Effector memory CD8-positive, alpha-beta T cell (primary cell): ENCODE measurements at places on chromosomes 16 and 17.

- DNase-seq = no peak
Measured at GRCh38 chr17:81348097-81349055, 46.9 kb upstream of the BAHCC1 start.

- no peak for DNase-seq
Measured at GRCh38 chr17:18280766-18281371, 20.4 kb downstream of the MIEF2 start.

DNA sequence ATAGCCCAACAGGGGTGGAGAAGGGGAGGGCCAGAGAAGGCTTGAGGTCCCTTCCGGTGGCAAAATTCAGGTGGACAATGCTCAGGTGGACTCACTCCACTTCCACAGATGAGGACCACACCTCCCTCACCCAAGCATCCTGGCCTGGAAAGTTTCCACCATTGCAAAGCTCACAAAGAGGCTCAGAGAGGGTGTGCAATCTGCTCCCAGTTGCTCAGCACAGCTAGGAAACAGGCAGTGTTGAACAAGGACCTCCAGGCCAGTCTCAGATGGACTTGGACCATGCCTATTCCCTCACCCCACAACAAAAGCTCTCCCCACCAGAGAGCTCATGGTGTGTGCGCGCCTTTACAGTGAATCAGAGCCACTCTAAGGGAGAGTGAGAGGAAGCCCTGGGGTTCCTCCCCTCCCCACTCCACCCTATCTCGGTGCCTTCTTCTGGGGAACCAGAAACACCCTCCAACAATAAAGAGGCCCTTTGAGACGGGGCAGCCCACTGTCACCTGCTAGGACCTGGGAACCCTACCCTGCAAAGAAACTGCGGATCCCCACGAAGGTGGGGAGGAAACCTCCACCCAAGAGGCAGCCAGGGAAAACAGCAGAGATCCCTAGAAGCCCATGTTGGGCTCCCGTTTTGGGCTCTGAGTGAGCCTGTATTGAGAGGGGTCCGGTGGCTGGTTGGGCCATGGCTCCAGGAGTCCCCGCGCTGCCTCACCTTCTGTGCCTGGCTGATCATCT lies 1.6 kb downstream of the FAM83G start:
- DNase-seq = no peak

DNA sequence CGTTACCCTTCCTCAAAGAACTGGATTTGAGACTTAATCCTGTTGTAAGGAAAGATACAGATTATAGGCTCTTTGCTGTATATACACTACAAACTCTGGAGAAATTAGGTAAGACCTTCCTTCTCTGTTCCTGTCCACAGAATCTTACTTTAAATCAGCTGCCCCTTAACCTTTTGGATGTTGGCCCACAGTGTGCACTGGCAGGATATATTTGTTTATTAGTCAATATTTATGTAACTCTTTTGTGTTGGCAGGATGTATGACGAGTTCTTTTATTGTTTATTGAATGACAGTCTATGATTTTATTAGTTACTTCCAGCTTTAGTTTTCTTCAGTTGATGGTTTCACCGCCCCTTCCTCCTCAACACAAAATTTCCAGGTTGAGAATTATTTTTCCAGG lies 19.7 kb downstream of the LRRC36 start:
- no peak for DNase-seq

DNA sequence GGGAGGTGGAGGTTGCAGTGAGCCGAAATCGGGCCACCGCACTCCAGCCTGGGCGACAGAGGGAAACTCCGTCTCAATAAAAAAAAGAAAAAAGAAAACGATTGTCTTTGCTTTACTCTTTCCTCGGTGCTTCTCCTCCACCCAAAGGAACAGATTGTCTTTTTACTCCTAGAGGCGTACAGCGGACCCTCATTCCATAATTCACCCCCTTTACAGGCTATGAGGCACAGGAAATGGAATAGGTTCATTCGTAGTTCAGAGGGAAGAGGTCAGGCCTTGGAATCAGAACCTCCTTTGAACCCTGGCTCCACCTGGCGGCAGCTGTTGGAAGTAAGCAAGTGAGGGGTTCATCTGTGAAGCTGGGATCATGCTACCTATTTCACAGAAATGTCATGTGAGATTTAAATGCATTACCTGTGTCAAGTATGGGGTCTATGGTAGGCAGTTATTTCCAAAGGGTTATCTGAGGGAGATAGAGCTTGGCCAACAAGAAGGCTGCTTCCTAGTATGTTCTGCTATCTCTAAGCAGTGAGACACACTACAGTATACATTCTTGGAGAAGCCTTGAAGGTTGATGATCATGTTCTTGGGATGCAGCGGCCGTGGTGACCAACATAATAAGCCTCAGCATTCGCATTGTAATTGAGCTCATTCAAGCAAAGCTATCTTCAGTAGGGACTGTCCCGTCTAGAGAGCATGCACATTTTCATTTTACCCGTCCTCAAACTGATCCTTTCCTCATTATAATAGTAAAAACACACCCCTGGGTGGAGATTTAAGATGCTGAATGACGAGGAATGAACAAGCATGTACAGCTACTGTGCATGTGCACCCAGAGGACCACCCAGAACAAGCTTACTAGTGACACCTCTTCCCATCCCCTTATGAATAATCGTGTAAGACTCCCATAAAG lies 18.7 kb upstream of the ZNF689 start:
- DNase-seq = peak; percentile 80

DNA sequence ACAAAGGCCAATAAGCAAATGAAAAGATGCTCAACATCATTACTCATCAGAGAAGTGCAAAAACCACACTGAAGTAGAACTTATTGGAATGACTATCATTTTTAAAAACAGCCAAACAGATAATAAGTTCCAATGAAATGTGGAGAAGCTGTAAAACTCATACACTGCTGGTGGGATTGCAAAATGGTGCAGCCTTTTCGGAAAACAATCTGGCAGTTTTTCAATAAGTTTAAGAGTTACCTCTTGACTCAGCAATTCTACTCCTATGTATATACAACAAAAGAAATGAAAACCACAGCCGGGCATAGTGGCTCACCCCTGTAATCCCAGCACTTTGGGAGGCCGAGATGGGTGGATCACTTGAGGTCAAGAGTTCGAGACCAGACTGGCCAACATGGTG lies 49.3 kb downstream of the AKAP10 start:
- no peak for DNase-seq

DNA sequence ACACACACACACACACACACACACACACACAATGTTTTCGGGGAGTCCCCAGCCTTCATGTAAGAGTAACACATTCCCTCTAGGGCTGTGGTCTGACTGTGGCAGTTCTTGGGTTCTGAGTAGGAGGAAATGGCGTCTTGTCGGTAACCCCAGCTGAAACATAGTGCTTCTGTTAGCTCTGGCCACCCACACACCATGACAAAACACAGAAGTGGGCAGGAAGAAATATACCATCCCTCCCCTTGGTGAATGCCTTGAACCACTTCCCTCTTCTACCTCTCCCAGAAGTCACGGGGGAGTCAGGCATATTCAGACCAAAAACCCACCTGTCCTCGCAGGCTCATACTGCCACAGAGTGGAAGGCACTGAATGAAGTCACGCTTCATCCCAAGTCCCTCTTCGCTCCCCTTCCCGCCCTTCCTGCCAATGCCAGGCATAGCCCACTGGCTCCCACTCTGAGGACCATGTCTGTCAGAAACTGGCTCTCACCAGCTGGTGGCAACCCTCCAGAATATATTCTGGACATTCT lies 11.5 kb downstream of the SLC35B1 start:
- DNase-seq = peak; percentile 65

DNA sequence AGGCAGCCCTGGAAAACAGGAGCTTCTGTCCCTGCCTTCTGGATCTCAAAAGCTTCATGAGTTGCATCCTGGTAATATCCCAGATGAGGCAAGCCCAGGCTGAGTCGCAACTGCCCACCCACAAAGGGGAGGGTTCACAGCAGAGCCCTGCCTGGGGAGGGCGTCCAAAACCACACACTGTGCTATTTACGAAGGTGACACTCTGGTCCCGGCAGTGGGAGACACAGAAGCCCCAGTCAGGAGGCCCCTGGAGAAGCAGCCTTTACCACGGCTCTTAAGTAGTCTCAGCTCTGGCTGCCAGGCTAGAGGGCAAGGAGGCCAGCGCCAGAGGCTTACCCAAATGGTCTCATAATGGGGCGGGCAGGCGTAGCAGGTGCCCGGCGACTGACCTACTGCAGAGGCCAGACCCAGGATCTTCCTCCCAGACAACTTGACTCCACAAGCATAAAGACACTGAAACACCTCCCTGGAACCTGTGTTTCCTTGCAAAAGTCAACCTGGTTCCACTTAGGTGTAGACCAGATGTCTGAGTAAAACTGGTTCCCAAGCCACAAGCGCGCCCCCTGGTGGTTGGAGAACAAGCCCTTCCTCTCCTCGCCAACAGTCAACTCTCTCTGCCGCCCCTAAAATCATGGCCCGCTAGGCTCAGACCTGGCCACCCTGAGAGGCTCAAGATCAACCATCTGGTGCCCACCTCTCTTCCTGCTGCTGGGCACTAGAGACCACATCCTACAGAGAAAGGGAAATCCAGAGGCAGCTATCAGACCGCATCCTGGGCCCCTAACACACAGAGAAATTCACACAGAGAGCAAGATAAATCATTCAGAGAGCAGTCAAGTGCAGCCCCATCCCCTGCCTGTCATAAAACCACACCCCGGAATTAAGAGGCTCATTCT lies 5.2 kb downstream of the AXIN2 start:
- DNase-seq = peak; percentile 87

DNA sequence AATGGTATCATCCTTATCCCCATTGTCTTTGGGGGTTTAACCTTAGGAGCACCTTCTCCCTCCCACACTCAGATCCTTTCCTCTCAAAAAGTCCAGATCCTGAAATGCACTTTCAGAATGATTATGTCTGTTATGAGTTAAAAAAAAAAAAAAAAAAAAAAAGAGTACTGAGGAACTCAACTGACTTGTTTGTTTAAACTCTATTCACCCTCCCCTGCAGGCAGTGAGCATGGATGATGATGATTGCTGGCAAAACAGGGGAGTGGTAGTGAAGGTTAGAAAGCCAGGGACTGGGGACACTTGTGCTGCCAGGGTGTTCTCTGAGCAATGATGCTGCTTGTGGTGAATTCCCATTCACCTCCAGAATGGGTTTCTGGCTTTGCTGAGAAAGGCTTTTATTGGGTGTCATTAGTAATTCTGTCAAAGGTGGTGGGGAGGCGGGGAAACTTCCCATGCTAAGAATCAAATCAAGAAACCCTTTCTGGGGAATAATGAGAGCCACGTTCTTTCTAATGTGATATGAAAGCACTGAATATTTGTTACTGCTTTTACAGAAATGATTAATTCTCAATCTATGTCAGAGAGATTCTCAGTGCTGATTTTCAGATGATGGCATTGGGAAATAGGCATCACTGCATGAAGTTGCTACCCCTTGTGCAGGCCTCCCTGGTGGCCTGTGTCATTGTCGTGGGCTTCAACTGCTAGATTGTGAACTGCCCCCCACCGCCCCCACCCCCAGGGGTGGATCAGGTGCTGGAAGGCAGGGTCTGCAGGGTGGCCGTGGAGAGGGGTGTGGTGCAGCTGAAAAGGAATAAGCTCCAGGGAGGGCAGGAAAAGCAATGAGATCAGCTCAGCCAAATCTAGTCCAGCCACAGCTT lies 14.1 kb downstream of the CCL4 start:
- DNase-seq = no peak

DNA sequence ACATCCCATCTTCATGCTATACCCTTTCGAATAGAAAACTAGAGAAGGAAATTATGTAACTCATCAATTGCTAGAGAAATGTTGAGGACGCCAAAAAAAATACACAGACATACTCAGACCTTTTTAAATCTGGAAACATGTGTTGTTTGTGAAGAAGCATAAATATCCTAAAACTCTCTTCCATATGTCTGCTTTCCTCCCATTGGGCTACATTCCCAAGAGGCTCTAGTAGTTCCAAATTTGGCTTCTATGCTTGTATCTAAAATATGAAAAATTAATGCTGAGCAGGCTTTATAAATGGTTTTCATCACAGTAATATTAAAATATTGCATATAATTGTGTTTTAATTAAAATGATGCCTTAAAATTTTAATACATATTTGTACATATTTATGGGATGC lies 297.9 kb upstream of the PSMD7 start:
- no peak for DNase-seq

DNA sequence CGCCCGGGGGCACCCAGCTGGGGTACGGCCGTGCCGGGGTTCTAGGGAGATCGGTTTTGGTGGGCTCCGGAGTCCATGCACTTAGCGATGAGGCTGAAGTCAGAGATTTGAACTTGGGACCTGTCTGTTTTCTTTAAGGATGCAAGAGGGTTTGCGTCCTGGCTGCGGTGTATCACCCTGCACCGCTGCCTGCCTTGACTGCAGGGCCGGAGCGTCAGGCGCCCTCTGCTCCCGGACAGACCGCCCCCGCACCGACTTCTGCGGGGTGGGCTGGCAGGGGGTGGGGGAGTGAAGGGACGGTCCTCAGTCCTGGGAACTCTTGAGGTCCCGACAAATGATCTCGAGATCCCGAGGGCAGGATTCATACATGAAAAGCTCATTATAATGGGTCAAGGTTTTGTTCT lies 701 bp downstream of the PDP2 start:
- DNase-seq = no peak

- no peak for DNase-seq
Measured at GRCh38 chr17:34254651-34255380, at the start of gene CCL2. CCL2 (plus strand) TSS chr17:34255285; CDS start chr17:34255350, 65 bp downstream.
